Activated T-cell treated with anti-CD3 and anti-CD28 coated beads for 24 hours (primary cell): ENCODE measurements at places on chromosomes 5 and 9.
A peak's percentile ranks its signal among the peaks of the same experiment; 100 is the strongest.

GRCh38 chr5:138632900-138633489 is 57.8 kb upstream of the HSPA9 start:
- DNase-seq, result no peak

DNA sequence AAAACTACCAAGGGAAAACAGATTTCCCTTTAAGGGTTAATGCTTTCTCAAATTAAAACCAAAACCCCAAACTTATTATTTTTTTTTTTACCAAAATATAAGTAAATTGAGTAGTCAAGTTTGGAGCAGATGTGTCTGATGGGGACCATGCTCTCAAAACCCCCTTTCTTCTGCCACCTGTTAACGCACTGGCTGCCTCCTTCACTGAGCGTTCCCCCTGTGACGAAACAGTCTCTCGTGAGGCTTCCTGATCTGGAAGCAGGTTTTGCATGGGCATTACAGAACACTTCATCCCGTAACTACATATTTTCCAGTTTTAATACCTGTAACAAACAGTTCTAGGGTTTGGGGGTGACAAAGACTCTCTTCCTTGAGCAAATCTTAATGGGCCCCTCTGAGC is 59.4 kb downstream of the ANKH start:
- DNase-seq, result no peak

DNA sequence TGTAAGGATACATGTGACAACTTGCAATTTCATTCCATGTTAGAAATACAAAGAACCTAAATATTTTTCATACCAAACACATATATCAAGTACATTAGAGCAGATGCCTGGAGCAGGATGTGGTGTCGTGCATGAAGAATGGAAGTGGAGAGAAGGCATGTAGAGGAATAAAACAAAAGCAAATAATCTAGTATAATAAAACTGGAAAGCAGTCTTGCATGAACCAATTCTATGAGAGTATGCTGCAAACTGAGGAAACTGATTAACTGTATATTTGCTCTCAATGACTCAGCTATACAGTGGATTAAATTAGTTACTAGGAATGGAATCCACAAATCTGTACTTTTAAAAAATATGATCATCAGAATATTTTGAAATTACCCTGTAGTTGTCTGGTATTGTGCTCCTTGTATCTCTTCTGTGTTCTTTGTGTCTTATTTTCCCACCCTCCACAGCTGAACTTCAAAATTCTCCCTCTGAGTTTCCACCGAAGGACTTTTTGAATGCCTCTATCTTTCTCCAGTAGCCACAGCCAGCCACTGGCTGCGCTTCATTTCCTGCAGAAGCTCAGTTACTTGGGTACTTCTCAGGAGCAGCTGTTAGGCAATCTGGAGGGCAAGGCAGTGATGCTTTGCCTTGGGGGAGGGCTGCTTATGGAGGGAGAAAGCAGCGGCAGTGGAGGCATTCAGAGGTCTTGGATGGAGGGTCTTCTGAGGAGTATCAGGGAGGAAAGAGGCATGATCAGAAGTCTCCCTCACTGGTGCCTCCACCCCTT is 608.0 kb downstream of the BRINP1 start:
- no peak for DNase-seq

DNA sequence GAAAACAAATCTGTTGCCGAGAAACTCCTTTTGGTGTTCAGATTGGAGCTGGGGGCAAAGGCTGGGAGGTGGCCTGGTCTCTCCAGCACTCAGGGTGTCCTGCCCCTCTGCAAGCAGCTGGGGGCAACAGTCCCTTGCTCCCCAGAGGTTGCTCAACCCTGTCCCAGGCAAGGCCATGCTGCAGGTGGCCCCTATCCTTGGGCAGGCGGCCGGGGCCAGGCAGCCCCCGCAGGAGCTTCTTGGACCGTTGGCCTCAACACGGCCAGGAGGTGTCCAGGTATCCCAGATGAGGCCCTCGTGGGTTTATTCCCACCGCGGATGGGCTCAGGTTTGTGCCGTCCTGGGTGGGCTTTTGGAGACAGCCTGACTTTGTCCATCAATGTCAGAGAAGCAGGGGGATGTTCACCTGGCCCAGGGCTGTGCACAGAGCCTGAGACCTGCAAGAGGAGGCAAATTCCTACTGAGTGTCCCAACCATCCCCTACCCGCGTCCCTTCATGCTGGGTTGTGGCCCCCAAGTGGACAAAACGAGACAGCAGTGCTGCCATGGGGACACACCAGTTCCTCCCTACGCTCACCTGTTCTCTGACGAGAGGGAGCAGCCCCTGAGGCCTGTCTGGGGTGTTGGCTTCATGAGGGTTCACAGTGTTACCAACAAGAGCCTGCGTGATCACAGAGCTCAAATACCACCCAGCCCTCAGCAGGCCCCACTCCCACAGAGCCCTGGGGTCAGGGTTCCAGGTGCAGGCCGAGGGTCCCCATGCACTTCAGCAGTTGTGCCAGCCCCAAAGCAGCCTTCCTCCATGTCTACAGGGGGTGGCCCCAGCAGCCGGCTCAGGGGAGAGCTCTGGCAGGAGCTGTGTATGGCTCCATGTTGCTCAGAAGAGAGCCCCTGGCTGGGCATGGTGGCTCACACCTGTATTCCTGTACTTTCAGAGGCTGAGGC is 9.5 kb upstream of the CCDC187 start:
- DNase-seq, result no peak

DNA sequence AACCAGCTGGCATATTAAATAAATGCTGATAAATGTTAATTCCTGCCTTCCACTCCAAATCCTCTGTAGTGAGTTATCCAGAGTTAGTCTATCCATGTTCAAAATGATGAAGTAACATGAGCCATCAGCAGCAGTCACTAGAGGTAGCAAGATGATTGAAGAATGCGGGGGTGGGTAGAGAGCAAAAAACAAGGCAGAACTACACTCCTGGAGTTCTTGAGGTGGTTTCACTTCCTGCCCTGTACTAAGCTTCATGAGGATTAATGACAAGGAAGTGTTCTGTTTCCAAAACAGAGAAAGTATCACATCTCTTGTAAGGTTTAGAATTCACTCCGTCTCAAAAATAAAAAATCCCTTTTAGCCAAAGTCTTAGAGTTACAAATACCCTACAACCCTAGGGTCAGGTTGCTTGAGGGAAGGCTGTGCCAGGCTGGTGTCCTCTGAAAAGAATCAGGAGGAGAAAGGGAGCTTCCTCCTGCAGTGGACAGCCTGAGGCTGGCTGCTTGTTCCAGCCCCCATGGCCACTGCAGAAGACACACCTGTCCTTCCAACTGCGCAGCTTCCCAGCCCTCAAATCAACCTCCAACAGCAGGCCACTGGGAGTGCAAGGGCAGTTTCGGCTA is 180.2 kb downstream of the DENND1A start:
- DNase-seq, result peak; percentile 3
